AG04450 (cell line): ENCODE measurements at places on chromosomes 12 and 14.

DNA sequence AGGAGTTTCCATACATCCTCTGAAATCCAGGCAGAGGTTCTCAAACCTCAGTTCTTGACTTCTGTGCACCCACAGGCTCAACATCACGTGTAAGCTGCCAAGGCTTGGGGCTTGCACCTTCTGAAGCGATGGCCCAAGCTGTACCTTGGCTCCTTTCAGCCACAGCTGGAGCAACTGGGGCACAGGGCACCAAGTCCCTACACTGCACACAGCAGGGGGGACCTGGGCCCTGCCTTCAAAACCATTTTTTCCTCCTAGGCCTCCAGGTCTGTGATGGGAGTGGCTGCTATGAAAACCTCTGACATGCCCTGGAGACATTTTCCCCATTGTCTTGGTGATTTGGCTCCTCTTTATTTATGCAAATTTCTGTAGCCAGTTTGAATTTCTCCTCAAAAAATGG lies 10.6 kb downstream of the AREL1 start:
- DNase-seq: no peak

- no peak for DNase-seq
Measured at GRCh38 chr14:103872481-103873113, 25.2 kb upstream of the PPP1R13B start.

- DNase-seq: no peak
Measured at GRCh38 chr12:81010641-81011040, 67.2 kb upstream of the ACSS3 start.

DNA sequence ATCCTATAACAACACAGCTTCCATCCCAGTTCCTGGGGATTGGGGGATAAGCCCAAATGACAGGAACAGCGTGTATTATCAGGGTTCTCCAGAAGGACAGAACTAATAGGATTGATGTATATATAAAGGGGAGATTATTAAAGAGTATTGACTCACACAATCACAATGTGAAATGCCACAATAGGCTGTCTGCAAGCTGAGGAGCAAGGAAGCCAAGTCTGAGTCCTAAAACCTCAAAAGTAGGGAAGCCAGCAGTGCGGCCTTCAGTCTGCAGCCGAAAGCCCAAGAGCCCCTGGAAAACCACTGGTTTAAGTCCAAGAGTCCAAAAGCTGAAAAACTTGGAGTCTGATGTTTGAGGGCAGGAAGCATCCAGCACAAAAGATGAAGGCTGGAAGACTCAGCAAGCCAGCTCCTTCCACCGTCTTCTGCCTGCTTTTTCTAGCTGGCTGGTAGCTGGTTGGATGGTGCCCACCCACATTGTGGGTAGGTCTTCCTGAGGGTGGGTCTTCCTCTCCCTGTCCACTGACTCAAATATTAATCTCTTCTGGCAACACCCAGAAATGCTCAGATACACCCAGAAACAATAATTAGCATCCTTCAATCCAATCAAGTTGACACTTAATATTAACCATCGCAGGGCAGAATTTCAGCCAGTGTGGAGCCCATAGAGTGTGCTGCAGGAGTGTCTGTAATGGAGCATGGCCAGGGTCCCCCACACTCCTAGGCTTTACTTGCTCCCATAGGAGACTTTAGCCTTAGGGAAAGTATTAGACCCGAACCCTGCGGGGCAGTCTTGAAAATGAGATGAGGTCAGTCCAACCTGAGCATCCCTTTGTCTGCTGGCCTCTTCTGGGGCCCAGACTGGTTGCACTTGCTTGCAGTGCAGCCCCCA lies 111.1 kb downstream of the SINHCAF start:
- DNase-seq: no peak

- DNase-seq: no peak
Measured at GRCh38 chr12:121809712-121810116, 5.9 kb downstream of the SETD1B start.

DNA sequence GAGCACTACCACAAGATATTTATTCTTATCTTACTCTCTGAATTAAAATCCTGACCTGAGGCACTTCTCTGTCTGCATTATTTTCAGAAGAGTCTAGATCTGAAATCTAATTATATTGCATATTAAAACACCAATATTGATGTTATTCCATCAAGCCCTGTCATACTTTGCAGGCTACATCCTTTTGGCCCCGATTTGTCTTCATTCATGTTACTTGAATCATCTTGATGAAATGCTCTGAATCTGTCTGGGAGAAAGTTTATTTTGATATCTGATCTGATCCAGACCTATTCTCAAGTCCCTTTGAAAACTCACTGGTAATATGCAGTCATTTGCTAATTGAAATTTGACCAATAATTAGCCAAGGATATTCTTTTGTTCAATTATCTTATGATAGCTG lies 79.9 kb downstream of the BBS10 start:
- no peak for DNase-seq

- no peak for DNase-seq
Measured at GRCh38 chr14:52275372-52275771, 7.9 kb downstream of the PTGDR start.

DNA sequence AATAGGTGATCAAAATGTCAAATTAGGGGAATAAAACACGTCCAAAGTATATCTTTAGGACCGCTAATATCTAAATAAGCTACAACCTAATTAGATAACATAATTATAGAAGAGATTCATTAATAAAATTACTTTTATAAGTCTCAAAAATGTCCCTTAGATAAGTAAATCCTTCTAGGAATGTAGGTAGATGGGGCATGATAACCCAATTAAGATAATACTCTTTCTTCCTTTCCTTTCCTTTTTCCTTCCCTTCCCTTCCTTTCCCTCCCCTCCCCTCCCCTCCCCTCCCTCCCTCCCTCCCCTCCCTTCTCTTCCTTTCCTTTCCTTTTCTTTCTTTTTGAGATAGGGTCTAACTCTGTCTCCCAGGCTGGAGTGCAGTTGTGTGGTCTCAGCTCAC lies 11.0 kb upstream of the SLC2A3 start:
- DNase-seq: no peak

DNA sequence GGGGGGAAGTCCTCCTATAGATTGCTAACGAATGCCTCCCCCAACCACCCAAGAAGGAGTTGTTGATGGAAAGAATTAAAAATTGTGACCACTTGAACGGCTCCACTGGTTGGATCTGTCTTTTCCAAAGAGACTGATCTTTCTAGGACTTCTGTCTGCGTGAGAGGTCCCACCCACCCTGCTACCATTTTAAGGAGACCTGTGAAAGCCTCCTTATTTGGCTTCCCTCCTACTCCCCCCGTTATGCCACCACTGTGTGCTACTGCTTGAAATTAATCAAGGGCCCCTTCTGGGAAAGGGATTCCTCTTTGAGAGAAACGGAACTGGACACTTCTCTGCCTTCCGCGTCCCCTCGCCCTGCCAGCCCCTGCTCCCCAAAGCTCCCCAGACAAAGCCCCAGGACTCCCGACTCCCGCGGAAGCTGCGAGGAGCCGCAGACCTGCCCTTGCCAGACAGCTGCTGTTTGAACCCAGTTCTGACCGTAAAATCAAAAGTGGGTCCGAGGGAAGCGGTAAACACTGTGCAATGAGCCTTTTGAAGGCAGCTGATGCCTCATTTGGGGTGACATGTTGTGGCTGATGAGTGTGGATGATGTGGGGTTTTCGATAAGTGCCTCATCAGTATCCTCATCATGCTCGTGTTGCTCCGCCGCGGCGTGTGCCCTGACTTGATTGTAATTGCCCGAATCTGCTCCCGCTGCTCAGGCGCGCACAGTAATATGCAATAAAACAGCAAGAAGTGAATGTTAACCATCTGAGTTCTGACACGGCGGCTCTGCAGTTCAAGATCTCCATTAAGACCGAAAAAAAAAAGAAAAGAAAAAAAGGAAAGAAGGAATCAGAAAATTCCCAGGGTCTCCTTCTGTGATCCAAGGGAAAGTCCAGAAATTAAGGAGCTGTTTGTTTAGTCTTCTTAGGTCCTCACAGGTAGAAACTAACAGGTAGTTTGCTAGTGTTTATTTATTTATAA lies 48.2 kb downstream of the MBIP start:
- DNase-seq: no peak

- DNase-seq: no peak
Measured at GRCh38 chr14:94769391-94770250, at the start of gene GSC. TSS of gene GSC (minus strand) at chr14:94770113. CDS start at chr14:94770015, 98 bp downstream.

DNA sequence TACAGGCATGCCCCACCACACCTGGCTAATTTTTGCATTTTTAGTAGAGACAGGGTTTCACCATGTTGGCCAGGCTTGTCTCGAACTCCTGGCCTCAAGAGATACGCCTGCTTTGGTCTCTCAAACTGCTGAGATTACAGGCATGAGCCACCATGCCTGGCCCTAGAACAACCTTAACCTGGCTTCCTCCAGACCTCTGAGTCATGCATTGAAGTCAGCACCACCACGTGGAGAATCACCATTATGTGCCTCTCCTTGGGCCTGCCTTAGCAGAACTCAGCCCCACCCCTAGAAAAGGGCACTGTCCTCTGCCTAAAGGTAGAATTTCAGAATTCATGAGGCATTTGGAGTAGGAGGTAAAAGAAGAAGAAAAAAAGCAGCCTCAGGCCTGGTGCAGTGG lies 49.0 kb downstream of the LIMA1 start:
- no peak for DNase-seq

GRCh38 chr14:100122481-100123223 lies 36.8 kb downstream of the DEGS2 start:
- no peak for DNase-seq

- DNase-seq: no peak
Measured at GRCh38 chr12:14099994-14100393, 118.6 kb upstream of the GRIN2B start.

DNA sequence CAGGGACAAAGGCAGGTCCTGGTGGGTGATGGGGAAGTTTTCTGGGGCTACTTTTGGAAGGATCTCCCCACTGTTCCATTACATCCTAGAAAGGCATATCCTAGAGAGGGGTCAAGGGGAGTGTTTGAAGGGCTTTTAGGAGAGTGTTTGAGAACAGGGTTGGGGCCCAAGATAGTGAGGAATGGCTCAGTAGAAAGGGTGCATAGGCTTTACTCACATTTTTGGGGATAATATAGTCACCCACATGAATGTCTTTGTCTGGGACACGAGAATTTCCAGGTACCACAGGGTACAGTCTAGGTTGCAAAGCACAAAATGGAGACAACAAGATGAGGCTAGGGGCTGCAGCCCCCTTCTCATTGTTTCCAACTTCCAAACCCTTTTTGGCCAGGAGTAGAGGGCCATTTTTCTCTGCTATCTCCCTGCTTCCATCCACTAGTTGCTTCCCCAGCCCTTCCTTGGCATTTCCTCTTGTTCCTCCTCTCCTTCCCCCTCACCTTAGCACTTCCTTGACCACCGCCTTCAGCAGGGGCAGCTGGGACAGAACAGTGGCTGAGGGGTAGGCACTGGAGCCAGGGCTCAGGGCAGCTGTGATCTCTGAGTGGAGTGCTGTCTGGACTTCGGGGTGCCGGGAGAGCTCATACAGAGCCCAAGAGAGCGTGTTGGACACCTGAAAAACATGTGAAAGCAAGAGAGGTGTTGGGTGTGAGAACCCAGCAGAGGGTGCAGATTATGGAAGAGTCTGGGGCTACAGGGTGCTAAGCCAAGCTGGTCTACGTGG lies 2.8 kb downstream of the CYP27B1 start:
- DNase-seq: no peak

DNA sequence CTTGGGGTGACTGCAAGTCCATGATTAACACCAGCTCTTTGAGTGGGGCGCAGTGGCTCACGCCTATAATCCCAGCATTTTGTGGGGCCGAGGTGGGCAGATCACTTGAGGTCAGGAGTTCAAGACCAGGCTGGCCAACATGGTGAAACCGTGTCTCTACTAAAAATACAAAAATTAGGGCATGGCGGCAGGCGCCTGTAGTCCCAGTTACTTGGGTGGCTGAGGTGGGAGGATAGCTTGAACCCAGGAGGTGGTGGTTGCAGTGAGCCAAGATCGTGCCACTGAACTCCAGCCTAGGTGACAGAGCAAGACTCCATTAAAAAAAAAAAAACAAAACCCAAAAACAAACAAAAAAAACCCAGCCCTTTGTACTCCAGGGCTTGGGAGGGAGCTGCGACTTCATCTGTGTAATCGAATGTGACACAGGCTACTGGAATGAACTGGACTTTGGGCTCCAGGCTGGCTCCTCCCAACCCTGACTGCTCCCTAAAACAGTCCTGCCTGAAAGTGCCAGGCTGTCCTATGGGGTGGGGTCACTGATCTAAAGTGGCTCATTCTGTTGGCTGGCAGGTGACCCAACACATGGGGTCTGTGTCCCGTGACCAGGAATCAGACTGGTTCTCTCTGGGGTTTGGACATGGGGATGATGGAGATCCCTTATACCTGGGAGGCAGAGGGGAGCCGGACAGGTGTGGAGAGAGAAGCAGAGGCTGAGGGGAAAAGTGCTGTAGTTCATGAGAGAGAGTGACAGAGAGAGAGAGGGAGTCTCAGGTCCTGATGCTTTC lies 9.3 kb upstream of the C12orf43 start:
- no peak for DNase-seq

- DNase-seq: no peak
Measured at GRCh38 chr12:92055877-92056276, 89.8 kb downstream of the BTG1 start.

DNA sequence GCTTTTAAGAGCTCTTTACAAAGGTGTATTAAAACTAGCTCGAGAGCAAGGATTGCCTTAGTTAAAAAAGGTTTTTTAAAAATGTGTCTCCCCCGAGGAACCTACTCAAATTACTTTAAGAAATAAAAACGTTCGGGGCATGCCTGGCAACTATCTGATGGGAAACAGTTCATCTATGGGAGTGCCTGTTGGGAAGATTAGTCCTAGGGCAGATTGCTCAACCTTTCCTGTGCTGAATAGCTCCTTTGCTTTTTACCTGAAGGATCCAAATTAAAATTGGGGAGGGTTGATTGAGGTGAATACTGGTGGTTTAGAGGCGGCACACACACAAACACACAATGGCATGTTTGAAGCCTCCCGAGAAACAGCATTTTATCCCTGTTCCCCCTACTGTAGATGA lies 541.4 kb upstream of the ATP2B1 start:
- DNase-seq: no peak

DNA sequence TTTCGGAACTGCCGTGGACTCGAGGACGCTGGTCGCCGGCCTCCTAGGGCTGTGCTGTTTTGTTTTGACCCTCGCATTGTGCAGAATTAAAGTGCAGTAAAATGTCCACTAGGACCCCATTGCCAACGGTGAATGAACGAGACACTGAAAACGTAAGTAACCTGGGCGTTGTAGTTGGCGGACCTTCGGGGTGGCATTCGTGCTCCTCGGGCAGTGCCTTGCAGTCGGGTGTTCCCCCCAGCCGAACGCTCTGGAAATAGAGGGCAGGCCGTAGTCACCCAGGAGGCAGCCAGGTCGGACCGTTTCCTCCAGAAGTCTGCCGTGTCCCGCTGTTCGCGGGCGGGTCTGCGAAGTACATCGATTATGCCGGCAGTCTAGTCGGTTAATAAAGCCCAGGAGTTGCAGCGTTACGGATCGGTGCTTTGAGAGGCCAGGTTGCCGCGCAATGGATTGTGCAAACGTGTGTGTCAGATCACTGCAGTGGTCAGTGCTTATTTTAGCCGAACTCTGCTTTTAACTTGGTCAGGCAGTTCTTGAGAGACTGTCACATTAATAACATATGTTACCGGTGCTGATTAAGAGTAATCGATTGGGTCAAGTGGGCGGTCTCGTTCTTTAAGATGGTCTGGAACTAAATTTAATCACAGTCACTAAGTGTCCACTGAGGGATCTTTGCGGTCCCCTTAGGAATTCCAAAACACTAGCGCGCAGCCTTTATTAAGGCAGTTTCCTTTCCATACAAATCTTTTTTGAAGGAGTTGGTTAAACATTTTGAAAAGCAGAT lies 906 bp downstream of the MARK3 start:
- no peak for DNase-seq
